Caki2 (cell line): ENCODE measurements at places on chromosomes 12 and 14. TPM values are rescaled to one million over a fixed set of nuclear protein-coding genes. Genes with fewer than 3 reads are reported as not detected.

GRCh38 chr14:68340262-68340661, 452.6 kb downstream of the ZFP36L1 start:
- DNase-seq, result no peak

DNA sequence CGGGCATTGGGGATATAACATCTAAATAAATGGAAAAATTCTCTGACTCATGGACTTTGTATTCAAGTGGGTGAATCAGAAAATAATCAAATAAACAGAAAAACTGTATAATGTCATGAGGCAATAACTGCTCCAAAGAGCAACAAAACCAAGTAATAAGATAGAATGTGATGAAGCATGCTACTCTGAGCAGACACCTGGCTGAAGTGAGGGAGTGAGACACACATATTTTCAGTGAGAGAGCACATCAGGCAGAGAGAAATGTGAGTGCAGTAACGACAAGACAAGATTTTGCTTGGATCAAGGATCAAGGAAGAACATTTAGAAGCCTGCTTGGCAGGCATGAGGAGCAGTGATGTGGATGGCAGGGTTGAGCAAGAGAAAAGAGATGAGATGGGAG, 75.8 kb upstream of the CCDC91 start:
- peak; percentile 56 for DNase-seq

DNA sequence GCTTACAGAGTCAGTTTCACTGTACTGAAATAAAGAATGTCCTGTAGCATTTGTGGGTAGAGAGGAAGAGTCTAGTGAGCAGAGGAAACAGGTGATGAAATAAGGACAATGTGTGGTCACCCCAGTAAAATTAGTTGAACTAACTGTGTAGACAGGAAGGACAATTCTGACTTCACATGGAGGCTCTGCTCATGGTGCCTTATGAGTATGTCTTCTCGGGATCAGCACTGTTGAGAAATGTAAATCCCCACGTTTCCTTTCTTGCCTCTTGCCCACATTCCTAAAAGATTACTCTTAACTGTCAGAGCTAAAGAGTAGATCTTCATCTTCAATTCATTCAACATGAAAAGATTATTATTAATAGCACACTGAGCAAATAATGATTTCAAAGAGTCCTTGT, 113.2 kb upstream of the FLRT2 start:
- no peak for DNase-seq

GRCh38 chr12:31248815-31249214, 77.1 kb downstream of the SINHCAF start:
- DNase-seq, result no peak

The PRH1 gene
- 0.27 and 16.2 TPM in 2 replicates for total RNA-seq

The KRT75 gene
- total RNA-seq, result not detected in 2 replicates

The APOF gene
- total RNA-seq, result not detected in 2 replicates

DNA sequence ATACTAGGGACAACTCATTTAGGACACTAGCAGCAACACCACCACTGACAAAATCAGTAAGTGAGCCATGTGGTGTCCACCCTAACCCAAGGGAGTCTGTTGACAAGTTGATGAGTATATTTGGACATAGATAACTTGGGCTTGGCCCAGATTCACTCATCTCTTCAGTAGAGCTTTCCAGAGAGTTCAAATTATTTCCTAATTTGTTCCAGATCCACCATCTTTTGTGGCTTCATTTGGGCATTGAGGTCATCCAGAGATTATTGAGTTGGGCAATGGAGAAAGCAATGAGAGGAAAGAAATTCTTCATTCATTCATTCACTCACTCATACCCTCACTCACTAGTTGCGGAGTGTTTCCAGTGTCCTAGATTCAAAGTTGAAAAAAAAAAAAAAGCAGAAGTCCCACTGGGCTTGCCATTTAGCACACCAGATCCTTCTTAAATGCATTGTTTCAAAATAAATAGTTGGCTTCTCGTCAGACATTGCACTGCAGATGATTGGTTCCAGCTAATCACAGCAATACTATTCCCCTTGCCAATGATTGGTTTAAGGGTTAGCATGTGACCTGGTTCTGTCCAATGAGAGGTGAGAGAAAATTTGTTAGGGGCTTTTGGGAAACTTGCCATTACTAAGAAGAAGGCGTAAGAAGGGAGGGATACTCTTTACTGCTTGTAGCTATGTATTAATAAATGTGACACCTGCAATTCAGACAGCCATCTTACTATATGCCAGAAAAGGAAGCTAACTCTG, 31.8 kb upstream of the WSCD2 start:
- DNase-seq, result no peak

GRCh38 chr14:53127151-53127550, 26.0 kb downstream of the DDHD1 start:
- no peak for DNase-seq

The TSPAN8 gene
- 0.84 TPM in 1 of 2 replicates, not detected in the other for total RNA-seq

- no peak for DNase-seq
These were observed 465.4 kb downstream of the FSCB start for GRCh38 chr14:44041700-44042099.

GRCh38 chr12:85004204-85004603, 31.9 kb downstream of the TSPAN19 start:
- no peak for DNase-seq

DNA sequence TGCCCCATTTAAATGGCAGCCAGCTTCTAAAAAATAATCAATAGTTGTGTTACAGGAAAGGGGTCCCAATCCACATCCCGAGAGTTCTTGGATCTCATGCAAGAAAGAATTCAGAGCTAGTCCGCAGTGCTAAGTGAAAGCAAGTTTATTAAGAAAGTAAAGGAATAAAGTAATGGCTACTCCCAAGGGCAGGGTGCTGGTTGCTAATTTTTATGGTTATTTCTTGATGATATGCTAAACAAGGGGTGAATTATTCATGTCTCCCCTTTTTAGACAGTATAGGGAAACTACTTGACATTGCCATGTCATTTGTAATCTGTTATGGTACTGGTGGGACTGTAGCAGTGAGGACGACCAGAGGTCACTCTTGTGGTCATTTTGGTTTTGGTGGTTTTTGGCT, 591.3 kb downstream of the LRFN5 start:
- DNase-seq, result no peak

The DBX2 gene
- total RNA-seq, result not detected in 2 replicates

The SDR9C7 gene
- not detected in 2 replicates for total RNA-seq

DNA sequence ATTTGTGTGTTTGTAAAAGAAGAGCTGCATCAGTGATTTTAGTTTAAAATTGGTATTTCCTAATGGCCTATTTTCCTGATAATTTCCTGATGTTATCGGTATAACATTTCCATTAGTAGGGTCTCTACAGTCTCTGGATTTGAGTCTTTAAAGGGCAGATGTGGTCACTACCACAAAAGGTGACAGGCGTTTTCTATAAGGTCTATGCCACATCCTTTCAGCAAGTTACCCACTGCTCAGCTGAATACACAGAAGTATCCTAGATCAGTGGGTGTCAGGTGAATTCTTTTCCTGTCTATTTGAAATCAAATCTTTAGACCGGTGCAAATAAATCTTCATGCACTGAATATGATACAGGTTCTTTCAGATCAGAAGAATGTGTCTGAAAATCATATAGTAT, 90.2 kb downstream of the LIN7A start:
- DNase-seq, result no peak

DNA sequence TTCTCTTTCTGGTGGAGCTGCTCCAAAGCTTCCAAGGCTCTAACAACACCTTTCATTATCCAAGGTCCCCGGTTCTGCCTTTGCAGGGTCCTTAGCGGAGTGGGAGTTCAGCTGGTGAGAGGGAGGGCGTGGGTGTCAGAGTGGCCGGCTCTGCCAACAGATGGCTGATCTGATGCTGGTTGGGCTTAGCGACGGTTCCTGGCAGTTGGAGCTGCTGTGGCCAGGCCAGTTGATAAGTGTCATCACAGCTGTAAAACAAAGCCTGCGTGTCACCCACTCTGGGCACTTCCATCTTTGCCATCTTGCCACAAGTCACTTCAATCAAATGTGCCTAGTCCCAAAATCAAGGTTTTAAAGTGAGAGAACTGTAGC, 36.3 kb downstream of the RIN3 start:
- DNase-seq, result no peak

GRCh38 chr12:102408487-102409297, 71.7 kb downstream of the IGF1 start:
- no peak for DNase-seq

- peak; percentile 77 for DNase-seq
These were observed 1.9 kb upstream of the RAB35 start for GRCh38 chr12:120118321-120119061.

GRCh38 chr14:24231263-24232120, 675 bp downstream of the NEDD8 start:
- no peak for DNase-seq

- no peak for DNase-seq
These were observed 902 bp downstream of the ABCD2 start for GRCh38 chr12:39618701-39619100.

DNA sequence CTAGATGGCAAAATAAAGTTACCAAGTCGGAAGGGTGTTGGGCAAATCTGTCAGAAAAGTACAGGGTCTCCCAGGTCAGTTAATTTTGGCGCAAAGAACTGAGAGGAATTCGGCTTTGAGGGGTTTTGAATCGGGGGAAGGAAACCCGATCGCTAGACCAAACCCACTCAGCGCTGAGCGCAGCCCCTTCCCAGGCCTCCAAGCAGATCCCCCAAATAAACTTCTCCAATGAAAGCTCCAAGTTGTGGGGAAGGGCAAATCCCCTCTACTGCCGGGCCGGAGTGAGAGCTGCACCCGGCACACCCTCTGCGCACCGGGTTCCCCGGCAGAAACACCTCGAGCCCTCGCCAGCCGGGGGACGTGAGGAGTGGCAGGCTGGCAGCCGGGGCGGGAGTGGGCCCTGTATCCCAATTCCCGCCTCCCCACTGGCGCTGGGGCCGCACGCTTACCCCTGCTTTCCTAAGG, 441 bp downstream of the E2F7 start:
- DNase-seq, result no peak

DNA sequence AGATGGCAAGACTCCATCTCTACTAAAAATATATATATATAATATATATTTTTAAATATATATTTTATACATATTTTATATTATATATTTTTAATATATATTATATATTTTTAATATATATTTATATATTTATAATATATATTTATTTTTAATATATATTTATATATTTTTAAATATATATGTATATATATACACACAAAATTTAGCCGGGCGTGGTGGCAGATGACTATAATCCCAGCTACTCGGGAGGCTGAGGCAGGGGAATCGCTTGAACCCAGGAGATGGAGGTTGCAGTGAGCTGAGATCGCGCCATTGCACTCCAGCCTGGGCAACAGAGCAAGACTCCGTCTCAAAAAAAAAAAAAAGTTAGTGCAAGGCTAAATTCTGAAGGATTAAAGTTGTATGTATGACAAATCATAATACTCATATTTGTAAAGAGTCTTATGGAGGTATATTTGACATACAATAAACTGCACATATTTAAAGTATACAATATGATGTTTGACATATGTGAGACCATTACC, 7.7 kb upstream of the TDG start:
- DNase-seq, result no peak

The KRT3 gene
- not detected in 2 replicates for total RNA-seq

- DNase-seq, result no peak
These were observed 6.6 kb downstream of the IL31 start for GRCh38 chr12:122167356-122167925.

DNA sequence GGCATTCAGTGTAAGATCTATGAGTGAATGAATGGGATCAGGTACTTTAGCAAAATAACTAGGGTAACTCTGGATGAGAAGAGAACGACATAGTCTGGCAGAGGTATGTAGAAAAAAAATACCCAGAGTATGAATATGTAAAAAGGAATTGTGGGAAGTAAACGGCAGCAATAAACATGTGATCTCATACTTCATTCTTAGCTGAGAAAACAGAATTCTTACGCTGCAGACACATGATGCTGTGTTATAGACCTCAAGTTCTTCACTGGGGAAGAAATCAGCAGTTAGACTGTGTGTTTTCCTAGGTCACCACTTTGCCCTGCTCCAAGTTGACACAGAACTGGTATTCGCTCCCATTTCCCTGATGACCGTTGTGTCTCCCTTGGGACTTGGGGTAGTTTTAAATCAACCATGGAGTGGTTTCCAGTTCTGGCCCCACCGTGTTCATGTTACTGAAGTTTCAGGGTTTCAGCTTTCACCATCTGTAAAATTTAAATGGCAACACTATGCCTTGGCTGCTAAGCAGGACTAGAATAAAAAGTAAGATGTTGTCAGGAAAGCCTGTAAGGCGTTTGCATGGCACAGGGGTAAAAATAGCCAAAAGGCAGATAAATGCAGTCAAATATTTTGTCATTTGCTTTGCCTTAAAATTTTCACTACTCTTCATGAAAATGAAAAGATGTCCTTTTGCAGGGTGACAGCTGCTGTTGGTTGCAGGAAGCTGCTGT, 223.7 kb downstream of the PELI2 start:
- DNase-seq, result no peak

- no peak for DNase-seq
These were observed 95.8 kb downstream of the PRKCH start for GRCh38 chr14:61417141-61417540.

- DNase-seq, result no peak
These were observed 840 bp downstream of the MRPL52 start for GRCh38 chr14:22830443-22831010.

The PELI2 gene
- 5.1 and 6.1 TPM in 2 replicates for total RNA-seq

GRCh38 chr14:37843954-37844607, 248.7 kb downstream of the TTC6 start:
- no peak for DNase-seq

- DNase-seq, result peak; percentile 50
These were observed 12.9 kb upstream of the TUBA1A start for GRCh38 chr12:49201595-49202295.

DNA sequence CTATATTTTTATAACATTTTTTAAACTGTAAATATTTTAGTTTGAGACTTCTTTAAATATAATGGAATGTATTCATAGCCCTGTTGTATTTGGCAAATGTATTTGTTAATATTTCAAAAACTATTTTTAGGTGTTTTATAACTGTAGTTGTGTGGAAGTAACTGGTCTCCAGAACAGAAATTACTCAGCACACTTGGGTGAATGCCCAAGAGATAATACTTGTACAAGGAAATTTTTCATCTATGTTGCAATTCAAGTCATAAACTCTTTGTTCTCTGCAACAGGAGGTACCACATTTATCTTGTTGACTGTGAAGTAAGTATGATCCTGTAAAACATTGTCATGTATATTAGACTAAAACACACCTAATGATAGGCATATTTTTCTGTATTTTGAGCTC, 72.8 kb downstream of the SLCO1B3 start:
- no peak for DNase-seq

The USP30 gene
- total RNA-seq, result 4.6 and 12.2 TPM in 2 replicates

The TGM1 gene
- total RNA-seq, result 0.44 TPM in 1 of 2 replicates, not detected in the other

GRCh38 chr12:47808050-47808449, 11.7 kb downstream of the HDAC7 start:
- DNase-seq, result no peak
